CD8-positive, alpha-beta memory T cell (primary cell): ENCODE measurements at places on chromosomes 12 and 14. TPM values are rescaled to one million over a fixed set of nuclear protein-coding genes. Genes with fewer than 3 reads are reported as not detected.

The HSPA2 gene
- total RNA-seq: 1.9 TPM

DNA sequence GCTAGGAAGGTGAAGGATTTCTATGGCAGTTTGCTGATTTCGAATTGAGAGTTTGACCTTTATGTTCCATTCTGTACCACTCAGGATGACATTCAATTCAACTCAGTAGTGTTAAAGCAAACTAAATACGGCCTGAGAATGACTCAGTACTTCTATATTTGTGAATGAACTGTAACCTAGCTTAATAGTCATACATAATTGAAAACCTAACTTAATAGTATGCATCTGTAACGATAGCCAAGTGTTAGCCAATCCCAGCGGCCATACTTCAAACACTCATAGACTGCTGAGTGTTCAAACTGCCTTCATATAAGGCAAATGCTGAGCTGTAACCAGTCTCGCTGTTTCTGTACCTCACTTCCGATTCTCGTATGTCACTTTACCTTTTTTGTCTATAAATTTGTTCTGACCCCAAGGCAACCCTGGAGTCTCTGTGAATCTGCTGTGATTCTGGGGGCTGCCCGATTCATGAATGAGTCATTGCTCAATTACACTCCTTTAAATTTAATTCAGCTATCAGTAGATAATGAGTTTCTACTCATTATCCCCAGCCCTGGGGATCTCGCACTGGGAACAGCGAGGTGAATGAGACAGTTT lies 98.5 kb upstream of the SLC24A4 start:
- no peaks in the 10 kb centered on the region for H3K36me3 ChIP-seq
- no peak for DNase-seq
- no peak overlapping the region for H3K4me3 ChIP-seq
- H3K4me1 ChIP-seq: no peaks in the 10 kb centered on the region

DNA sequence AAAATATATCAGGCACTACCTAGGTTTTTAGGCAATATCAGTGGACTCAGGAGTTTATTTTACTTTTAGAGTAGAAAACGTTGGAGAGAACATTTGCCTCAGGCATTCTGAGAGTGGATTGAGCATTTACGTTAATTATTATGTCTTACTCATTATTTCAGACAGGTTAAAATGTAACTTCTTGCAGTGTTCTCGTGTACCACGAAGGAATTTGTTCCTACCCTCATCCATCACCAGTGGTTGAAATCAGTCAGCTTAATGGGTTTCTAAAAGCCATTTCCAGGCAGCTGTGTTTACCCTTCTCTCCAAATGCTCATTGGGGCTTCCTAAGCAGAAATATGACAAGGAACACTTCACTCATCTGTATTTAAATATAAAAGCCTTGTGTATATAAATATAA lies 9.1 kb upstream of the LDHB start:
- H3K27me3 ChIP-seq: no peaks in the 10 kb centered on the region
- H3K4me3 ChIP-seq: no peak overlapping the region
- no peaks in the 10 kb centered on the region for H3K4me1 ChIP-seq
- DNase-seq: no peak
- no peak overlapping the region for H3K27ac ChIP-seq

DNA sequence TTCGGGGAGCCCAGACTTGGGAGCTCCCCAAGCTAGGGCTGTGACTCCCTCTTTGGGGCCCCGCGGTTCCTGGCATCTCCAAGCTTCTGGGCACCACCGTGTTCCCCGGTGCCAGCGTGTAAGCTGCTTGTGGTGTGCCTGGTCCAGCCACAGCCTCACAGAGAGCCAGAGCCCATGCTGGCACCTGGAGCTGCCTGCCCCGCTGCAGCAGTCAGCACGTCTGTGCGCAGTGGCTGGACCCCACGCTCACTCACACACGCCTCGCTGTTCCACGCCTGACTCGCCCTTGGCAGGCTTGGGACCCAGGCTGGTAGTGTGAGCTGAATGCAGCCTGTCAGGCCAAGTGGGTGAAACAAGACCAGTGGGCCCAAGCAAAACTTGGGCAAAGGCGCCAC lies 34.5 kb downstream of the APAF1 start:
- peaks cover 19% of the 10 kb centered on the region for H3K36me3 ChIP-seq
- DNase-seq: no peak
- H3K4me1 ChIP-seq: no peaks in the 10 kb centered on the region

The KRT82 gene
- total RNA-seq: not detected

- no peaks in the 10 kb centered on the region for H3K27me3 ChIP-seq
- no peak overlapping the region for H3K27ac ChIP-seq
- DNase-seq: no peak
These were observed 1776.2 kb upstream of the SEL1L start for GRCh38 chr14:83309833-83310232.

DNA sequence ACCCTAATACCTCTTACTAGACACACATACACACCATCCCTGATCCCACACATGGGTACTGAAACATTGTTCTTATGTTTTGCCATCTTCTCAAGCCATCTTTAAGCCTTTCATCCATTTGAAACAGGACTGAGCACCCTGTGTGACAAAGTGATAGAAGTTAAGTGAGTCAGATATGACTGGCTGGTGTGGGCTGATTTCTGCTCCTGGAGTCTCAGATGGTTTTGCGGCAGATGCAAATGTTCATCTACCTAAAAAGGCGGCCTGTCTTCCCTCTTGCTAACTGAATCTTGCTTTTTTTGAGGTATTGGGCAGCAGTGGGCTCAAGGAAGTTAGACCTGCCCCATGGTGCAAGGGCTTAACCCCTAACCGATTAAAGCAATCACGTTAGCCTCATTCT lies 30.4 kb upstream of the PKP2 start:
- no peaks in the 10 kb centered on the region for H3K4me1 ChIP-seq
- H3K36me3 ChIP-seq: no peaks in the 10 kb centered on the region
- no peak overlapping the region for H3K4me3 ChIP-seq
- no peak for DNase-seq

The SDR9C7 gene
- not detected for total RNA-seq

DNA sequence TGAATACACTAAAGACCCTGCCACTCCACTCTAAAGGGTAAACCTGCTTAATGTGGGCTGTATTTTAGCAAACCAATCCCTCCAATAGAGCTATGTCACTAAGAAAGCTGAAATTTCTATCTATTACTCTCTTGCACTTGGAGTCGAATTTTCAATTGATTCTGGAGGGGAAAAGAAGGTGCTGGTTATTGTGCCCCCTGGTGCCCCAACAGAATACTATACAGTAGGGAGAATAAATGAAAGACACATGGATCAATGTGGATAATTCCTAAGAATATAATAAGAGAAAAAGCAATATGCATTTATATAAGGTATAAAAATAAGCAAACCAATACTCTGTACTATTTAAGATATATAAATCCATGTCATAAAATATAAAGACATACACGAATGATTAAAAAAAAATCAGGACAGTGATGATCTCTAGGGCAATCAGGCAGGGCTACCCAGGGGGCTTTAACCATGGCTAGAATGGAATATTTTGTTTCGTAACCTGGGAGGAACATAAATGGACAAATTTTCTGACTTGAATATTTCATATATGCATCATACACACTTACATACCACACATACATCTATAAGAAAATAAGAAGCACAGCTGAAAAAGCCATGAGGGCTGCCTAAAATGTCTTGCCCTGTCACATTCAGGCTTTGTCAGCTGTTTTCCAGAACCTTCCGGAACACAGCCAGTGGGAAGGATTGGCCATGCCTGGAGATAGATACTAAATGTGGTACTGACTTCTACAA lies 54.4 kb downstream of the EFCAB11 start:
- no peak overlapping the region for H3K4me3 ChIP-seq
- H3K27ac ChIP-seq: no peak overlapping the region
- H3K36me3 ChIP-seq: no peaks in the 10 kb centered on the region
- no peaks in the 10 kb centered on the region for H3K27me3 ChIP-seq
- H3K4me1 ChIP-seq: no peaks in the 10 kb centered on the region

DNA sequence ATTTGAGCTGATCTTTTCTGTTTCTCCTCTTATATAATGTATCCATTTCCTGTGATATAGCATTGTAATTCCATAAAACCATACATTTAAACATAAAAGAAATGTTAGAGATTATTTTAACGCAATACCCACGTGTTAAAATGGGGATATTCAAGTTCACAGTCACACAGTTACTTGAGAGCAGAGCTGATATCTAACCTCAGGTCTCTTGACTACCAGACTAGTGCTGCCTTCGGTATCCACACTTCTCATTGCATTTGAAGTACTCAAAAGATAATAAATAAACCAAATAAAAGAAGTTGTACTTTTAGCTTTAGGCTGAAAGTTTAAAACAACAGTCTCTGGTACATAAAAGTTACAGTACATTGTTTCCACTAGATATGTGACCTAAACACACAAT lies 2.9 kb downstream of the CLECL1 start:
- no peaks in the 10 kb centered on the region for H3K27me3 ChIP-seq
- H3K27ac ChIP-seq: no peak overlapping the region
- H3K4me1 ChIP-seq: peaks cover 3% of the 10 kb centered on the region
- no peak for DNase-seq
- no peaks in the 10 kb centered on the region for H3K36me3 ChIP-seq

- peaks cover 6% of the 10 kb centered on the region for H3K4me1 ChIP-seq
- H3K27me3 ChIP-seq: no peaks in the 10 kb centered on the region
- H3K27ac ChIP-seq: no peak overlapping the region
- H3K36me3 ChIP-seq: no peaks in the 10 kb centered on the region
These were observed 154.5 kb downstream of the EGLN3 start for GRCh38 chr14:33796356-33796755.

DNA sequence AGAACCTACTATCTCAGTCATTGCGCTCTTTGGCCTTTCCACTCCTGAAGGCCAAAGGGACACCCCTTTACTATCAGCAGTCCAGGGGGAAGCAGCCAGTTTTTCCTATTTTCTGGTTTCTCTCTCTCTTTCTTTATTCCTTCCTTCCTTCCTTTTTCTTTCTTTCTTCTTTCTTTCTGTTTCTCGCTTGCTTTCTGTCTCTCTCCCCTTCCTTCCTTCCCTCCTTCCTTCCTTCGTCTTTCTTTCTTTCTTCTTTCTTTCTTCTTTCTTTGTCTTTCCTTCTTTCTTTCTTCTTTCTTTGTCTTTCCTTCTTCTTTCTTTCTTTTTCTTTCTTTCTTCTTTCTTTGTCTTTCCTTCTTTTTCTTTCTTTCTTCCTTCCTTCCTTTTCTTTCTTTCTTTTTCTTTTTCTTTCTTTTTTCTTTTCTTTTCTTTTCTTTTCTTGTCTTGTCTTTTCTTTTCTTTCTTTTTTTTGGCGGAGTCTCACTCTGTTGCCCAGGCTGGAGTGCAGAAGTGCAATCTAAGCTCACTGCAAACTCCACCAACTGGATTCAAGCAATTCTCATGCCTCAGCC lies 64.9 kb upstream of the OTX2 start:
- H3K27me3 ChIP-seq: no peaks in the 10 kb centered on the region
- H3K4me1 ChIP-seq: no peaks in the 10 kb centered on the region
- DNase-seq: no peak

The CCDC197 gene
- total RNA-seq: not detected

The KRT85 gene
- total RNA-seq: not detected
